Naive B cell (primary cell): ENCODE measurements at places on chromosomes 2 and 18. TPM values are rescaled to one million over a fixed set of nuclear protein-coding genes. Genes with fewer than 3 reads are reported as not detected.

Gene OR6B2
- not detected for polyA plus RNA-seq

Gene KIAA2012
- not detected for polyA plus RNA-seq

Gene STPG4
- not detected for polyA plus RNA-seq

Gene FKBP7
- 6.7 TPM for polyA plus RNA-seq

Gene IL1RN
- not detected for polyA plus RNA-seq

Gene GRHL1
- polyA plus RNA-seq: not detected

Gene TUBA4B
- polyA plus RNA-seq: not detected

Gene ALPI
- polyA plus RNA-seq: not detected

DNA sequence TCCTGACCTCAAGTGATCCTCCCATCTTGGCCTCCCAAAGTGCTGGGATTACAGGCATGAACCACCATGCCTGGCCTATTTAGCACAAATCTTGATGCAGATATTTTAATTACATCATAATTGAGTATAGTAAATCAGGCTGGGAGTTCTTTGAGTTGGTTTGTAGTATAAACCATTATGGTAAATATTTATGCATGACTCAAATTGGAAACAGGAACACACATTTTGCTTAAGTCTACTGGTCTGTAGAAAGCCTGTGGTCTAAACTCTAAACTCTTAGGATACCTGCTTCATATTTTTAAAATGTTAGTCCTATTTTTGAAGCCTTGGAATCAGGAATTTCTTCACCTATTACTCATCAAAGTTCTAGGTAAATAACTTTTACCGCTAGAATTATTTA lies 16.8 kb downstream of the ASXL3 start:
- no peak overlapping the region for H3K27ac ChIP-seq
- DNase-seq: no peak
- H3K27me3 ChIP-seq: no peaks in the 10 kb centered on the region
- no peaks in the 10 kb centered on the region for H3K4me1 ChIP-seq

DNA sequence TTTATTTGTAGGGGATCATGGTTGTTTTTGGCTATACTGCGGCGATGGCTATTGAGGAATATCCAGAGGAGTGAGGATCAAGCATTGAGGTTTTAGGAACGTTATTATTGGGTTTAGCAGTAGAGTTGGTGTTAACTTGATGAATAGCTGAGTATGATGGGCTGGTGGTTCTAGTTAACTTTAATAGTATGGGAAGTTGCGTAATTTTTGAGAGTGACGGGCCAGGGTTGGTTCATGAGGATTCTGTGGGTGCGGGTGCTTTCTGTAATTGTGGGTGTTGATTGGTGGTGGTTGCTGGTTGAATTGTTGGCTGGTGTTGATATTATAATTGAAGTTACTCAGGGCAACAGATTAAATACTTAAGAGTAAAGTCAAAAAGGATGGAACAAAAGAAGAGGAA lies 6.0 kb upstream of the RAB6D start:
- H3K27ac ChIP-seq: no peak overlapping the region
- H3K4me1 ChIP-seq: no peaks in the 10 kb centered on the region
- no peak overlapping the region for H3K4me3 ChIP-seq
- no peaks in the 10 kb centered on the region for H3K36me3 ChIP-seq
- DNase-seq: no peak

GRCh38 chr2:173792166-173792565 lies 173.0 kb downstream of the SP3 start:
- H3K4me3 ChIP-seq: no peak overlapping the region
- peaks cover 42% of the 10 kb centered on the region for H3K27me3 ChIP-seq
- no peaks in the 10 kb centered on the region for H3K36me3 ChIP-seq
- DNase-seq: no peak
- H3K27ac ChIP-seq: no peak overlapping the region
- peaks cover 4% of the 10 kb centered on the region for H3K4me1 ChIP-seq

DNA sequence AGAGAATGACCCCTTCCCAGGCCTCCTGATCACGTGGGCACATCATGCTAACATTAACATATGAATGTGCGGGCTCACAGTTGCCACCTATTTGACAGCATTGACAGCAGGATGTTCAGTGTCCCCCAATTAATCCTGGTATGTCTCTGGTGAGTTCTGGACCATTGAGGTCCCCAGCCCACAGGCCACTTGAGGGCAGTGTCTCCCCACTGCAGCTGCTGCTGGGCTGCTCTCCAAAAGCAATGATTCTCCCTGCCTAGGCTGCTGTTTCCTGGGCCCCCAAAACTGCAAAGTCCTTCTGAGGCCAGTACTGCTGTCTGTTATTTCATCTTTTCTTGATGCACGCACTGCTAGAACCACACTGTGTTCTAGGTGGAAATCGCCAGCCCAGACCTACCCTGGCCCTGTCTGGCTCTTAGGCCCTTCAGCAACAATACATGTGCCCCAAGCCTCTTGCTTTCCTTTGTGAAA lies 52.7 kb upstream of the MAPK4 start:
- peak; percentile 1 for DNase-seq
- H3K27ac ChIP-seq: no peak overlapping the region
- no peak overlapping the region for H3K4me3 ChIP-seq
- H3K4me1 ChIP-seq: no peaks in the 10 kb centered on the region

GRCh38 chr18:30343090-30343489 lies 699.5 kb downstream of the DSC3 start:
- H3K4me1 ChIP-seq: no peaks in the 10 kb centered on the region
- no peak for DNase-seq
- H3K4me3 ChIP-seq: no peak overlapping the region
- no peaks in the 10 kb centered on the region for H3K27me3 ChIP-seq

DNA sequence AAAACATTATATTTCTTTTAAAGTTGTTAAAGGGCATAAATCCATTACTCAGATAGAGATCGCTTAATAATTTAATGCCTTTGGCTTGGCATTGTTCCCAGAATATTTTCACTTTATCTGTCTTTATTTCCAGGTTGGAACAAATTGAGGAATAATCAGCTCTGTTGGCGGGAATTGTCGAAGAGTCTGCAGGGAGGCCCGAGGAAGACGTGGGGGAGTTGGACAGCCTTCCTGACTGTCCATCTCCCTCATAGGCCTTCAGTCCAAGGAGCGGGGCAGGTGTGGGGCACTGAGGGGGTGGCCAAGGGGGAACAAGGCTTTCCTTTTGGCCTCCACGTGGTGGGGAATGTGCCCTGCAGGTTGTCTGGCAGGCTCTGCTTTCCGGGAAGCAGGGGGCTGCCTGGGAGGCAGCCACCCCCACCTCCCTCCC lies 179.6 kb downstream of the ZBTB7C start:
- no peak overlapping the region for H3K27ac ChIP-seq
- H3K4me3 ChIP-seq: no peak overlapping the region
- no peaks in the 10 kb centered on the region for H3K36me3 ChIP-seq
- H3K4me1 ChIP-seq: no peaks in the 10 kb centered on the region
- H3K27me3 ChIP-seq: peaks cover 24% of the 10 kb centered on the region

DNA sequence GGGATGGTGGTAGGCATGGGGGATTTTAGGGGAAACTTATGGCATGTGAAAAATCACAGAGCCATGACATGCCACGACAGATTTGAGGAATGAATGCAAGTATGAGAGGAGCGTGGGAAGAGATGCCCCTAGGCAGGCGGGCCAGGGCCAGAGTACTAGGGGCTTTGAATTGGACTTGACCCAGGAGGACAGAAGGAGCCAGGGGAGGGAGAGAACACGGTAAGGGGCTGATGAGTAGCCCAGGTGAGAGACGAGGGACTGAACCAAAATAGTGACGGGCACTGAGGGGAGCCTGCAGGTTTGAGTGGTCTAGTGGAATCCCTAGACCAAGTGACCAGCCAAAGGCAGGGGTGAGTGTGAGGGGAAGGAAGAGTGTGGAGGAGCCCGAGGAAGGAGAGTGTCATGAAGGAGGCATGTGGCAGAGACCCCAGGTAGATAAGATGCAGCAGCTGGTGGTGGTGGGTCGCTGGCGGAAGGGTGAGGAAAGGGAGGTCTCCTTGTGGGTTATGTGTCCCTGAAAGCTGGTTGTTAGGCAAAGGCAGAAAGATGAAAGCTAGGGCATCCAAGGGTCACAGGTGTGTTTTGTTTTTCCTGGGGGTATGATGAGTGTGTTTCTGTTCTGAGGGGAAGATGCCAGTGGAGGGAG lies 48.7 kb downstream of the ZBTB7C start:
- H3K36me3 ChIP-seq: no peaks in the 10 kb centered on the region
- peak overlapping the region; percentile 43 for H3K27ac ChIP-seq
- no peak for DNase-seq
